Adrenal gland (tissue), 19 donors: ENCODE measurements at places on chromosomes 16 and 17.

- no peak for DNase-seq
These were observed 113.2 kb upstream of the SDK2 start for GRCh38 chr17:73757420-73757819.

GRCh38 chr17:44601539-44601938 lies 44.3 kb downstream of the FZD2 start:
- DNase-seq, result no peak

DNA sequence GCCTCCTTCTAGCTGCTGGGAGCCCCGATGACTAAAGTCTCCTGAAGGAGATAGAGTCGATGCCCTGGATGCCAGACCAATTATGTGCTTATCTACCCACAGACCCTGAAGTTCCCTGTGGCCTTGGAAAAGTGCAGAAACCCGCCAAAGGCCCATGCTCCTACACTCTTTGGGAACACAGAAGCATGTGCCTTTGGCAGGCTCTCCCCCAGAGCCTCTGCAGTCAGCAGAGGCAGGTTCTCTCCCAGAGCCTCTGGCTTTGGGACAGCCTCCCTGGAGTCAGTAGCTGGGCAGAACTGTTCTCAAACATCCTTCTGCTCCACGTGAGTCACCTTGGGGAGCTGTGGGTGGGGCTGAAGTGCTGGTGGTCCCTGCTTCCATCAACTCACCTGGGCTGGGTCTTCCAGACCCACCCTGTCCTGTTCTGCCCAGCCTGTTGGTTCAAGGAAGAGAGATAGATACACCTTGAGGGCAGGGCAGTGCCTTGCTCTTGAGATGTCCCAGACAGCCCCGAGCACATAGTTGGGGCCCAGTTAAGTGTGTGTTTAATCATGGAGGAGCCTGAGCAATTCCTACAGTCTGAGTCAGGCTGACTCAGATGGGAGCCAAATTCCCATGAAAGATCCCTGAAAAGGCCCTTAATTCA lies 3.2 kb upstream of the CDK5RAP3 start:
- no peak for DNase-seq

GRCh38 chr17:50118076-50118827 lies 11.7 kb downstream of the SAMD14 start:
- no peak for DNase-seq

GRCh38 chr17:3974980-3975379 lies 10.7 kb upstream of the ATP2A3 start:
- no peak for DNase-seq

- no peak for DNase-seq
These were observed 37.8 kb upstream of the RASD1 start for GRCh38 chr17:17533901-17534441.

DNA sequence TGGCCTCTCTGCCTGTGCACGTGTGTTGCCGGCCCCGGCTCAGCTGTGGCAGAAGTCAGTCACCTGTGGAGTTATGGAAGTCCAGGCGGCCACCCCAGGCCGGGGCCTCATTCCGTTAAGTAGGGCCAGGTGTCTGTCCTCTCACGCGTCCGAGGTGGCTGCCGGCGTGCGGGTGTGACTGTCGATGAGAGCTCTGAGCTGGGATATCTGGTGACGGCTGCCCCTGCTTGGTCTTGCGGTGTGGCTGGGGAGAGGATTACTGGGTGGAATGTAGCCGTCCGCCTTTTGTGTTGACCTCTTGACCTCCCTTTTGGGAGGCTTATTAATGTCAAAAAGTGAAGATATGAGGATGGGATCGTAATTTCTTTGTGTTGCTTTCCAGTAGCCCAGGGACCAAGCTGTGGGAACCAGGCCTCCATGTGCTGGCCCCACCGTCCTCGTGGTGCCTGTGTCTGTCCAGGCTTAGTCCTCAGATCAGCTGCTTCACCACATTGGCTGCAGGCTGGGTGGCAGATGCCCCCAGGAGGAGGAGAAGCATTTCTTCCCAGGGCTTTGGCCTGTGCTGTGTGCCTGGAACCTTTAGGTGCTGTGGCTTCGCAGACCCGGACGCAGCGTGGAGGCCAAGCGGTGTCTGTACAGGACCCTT lies 23.0 kb upstream of the ZNF750 start:
- DNase-seq, result no peak

DNA sequence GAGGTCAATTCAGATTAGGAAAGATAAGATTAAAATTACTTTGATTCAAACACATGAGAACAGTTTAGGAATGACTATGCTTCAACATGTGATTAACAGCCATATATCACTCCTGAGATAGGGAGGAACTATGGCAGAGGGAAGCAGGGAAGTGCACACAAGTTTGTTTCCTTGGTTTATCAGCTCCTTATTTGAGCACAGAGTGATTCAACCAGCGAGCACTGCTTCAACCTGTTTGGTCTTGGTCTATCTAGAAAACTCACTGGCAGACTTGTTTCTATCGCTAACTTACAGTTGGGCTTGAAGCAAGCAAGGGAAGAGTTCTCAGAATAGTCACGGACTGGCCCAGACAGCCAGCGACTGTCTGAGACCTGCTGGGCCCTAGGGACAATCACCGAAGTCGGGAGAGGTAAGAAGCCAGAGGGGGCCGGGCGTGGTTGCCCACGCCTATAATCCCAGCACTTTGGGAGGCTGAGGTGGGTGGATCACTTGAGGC lies 23.5 kb downstream of the TUBG1 start:
- DNase-seq, result peak; percentile 17
